ENCODE measurements at places on chromosomes 16 and 17.

GRCh38 chr16:580946-581498 lies 8.8 kb upstream of the RAB40C start:
- no peak for DNase-seq

DNA sequence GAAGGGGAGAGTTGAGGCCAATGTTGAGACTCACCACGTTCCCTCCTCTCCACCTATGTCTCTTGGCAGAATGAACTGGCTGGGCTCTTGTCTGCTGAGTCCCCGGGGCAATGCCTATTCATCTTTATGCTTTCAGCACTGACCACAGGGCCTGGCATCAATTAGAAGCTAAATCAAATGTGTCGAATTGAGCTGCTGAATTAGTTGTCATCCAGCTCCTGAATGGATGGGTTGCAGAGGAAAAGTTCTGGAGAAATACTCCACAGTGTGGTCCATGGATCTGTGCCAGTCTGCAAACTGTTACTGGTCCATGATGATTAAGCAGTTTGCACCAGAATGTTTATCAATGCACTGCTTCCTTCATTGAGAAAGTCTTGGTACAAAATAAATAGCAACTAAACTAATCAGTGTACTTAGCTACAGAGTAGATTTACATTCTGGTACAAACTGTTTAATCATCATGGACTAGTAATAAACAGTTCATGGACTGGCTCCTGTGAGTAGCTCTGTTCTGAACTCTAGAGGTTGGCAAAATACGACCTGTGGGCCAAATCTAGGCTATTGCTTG lies 4.6 kb downstream of the CNGB1 start:
- DNase-seq: no peak

DNA sequence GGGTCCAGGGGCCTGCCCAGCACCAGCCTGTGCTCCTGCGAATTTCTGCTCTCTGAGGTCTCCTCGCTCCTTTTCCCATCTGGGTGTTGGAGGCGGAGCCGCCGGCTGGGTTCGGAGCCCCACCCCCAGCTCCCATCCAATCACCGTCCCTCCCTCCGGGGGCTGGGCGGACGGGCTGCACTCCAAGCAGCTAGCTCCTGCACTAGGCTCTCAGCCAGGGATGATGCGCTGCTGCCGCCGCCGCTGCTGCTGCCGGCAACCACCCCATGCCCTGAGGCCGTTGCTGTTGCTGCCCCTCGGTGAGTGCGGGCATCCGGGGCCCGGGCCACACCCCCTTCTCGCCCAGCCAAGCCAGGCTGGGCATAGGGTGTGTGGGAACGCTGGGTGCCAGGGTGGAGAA lies at the start of gene NRN1L:
Gene NRN1L (plus strand): TSS at position 202 of the 400 bp plus-strand sequence. CDS start 19 bp downstream, at position 221.
- peak; percentile 64 for DNase-seq

DNA sequence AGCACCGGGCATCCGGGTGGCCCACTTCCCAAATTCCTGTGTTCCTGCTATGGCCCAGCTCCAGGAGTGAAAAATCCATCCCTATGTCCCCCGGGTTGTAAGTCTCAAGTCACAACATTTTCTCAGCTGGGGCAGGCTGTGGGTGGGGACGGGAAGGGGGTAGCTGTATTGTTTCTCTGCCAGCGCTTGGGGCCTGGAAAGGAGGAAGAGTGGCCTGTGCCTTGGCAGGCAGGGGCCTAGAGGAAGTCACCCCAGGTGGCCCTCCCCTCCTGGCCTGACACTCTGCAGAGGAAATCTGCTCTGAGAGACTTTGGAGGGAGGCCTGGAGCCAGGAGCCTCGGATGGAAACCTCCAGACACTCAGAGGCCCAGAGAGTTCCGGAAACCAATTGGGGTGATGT lies 10.6 kb upstream of the SCN4A start:
- no peak for DNase-seq

GRCh38 chr17:20202141-20202621 lies 193.0 kb downstream of the SPECC1 start:
- DNase-seq: no peak

- DNase-seq: no peak
Observed at GRCh38 chr17:46940692-46941404, 17.9 kb downstream of the GOSR2 start.

DNA sequence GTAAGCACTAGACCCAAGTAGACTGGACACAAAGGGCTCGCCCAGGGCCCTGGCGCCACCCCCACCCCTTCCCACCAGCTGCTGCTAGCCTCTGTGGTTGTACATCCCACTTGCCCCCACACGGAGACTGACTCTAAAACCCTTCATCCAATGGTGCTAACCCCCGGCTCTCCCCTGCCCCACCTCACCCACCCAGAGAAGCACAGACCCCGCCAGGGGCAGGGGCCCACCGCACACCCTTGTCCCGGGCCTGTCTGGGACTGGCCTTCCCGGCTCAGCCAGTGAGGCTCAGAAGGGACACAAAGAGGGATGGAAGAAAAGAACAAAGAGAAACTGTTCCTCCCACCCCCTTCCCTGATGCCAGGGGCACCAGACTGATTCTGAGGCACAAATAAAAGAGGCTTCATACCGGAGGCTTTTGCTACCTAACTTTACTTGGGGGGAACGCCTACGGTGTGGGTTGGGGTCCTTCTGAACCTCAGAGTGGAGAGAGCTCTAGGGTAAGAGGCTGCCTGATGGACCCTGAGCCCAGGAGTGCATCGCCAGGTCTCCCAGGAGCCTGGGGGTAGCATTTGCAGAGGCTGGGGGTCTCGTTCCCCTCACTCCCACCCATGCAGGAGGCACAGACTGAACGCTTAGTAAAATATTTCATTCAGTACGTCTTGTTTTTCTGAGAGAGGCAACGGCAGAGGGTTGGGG lies 8.2 kb downstream of the CORO6 start:
- no peak for DNase-seq

DNA sequence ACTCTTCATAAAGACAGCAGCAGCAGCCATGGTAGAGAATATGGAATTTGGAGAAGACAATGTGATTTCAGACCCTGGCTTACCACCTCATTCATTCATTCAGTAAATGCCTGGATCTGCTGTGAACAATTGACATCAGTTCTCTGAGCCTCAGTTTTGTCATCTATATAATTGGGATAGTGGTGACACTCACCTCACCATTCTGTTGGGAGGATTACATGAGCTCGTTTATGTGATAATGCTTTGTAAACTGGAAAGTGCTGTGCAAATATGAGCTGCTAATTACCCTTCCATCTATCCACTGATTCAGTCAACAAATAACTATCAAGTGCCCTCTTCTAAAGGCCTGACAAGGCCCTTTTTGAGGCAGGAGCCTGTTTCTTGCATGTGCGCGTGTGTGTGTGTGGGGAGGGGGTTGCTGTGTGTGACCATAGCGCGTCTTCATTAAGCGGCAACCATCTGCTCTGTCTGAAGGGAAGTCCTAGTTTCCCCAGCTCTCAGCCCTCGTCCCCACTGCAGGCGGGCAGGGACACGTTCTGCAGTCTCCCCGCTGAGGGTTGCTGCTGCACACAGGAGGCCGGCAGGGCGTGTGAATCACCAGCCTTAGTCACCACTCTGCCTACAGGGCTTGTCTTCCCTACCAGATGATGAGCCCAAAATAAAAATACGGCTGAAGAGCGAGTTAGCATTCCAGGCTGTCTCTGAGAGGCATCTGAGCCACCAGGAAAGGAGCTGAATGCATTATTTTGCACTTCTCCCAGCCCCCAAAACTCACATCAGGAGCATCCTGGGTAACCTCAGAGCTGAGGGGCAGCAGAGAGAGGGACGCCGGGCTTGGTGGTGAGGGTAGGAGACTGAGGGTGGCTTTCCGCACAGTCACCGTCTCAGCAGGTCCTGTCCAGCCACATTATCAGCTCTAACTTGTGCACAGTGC lies 19.9 kb downstream of the ARL4D start:
- DNase-seq: no peak

DNA sequence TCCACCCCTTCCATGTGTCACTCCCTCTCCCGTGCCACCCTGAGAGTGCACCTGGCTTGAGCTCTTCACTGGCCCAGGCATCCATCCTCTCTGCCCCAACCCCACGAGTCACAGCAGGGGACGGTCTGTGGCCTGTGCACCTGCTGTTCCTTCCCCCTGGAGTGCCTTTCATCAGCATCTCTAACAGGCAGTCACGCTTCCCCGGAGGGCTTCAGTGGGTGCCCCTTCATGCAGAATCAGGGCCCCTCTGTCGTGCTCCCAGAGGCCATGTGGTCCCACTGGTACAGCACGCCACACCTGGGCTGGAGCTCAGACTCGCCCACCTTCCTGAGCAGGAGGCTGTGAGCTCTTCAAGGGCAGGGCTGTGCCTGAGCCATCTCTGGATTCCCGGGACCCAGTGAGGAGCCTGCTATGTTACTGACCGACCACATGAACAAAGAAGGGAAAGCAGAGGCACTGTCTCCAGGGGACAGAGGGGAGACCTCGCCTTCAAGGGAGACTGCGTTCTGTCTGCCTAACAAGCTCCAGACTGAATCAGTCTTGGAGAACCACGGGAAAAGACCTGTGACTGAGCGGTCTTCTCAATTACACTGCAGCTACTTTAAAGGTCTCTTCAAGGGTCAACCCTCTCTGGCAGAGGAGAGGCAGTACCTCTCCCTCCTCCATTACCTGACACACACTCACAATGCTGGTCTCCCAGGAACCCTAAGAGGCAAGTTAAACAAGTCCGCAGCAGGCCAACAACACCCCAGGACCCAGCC lies 78.8 kb upstream of the DOC2B start:
- no peak for DNase-seq

DNA sequence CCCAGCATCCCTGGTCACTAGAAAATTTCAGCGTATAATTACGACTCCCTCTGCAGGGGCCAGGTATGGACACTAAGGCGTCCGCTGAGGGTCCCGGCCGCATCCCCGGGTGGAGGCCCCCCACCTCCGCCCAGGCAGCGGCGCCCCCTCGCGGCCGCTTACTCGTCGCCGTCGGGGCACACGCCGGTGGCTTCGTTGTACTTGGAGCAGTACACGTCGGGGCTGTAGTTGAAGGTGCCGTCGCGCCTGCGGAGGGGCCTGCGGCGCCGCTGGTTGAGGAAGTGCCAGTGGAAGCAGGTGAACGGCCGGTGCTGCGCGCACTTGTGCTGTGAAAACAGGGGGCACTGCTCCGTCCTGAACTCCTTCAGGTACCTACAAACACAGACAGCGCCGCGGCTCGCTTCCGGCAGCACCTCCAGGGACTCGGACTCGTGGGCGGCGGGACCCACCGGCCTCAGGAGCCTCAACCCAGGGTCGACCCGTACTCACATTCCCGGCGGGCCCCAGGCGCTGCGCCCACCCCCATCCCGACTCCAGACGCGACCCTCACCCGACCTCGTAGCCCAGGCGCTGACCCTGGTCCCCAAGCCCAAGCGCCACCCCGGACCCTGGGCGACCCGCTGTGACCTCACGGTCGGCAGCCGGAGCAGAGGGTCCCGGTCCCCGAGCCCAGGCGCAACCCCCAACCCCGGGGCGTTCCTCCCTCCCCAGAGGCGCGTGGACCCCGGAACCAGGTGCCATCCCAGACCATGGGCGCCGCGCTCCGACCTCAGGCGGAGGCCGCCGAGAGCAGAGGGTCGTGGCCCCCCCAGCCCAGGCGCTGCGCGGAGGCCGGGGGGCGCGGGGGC lies 596 bp downstream of the UNKL start:
- DNase-seq: no peak

GRCh38 chr17:71057448-71057847 lies 888.1 kb downstream of the KCNJ2 start:
- DNase-seq: no peak

DNA sequence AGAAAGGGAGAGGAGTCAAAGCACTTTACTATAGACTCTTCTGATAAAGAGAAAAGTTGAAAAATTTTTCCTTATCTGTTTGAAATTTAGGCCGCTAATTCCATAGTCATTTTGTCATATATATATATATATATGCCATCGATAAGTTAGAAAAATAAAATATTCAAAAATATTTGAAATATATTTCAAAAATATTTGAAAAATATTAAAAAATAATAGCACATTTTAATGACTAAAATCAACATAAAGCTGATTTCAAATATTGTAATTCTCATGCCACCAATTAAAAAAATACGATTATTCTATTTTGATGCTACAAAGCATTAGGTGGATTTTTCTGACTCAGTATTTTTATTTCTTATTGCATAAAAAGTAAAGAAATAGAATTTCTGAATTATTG lies 87.1 kb downstream of the KIF2B start:
- DNase-seq: no peak

- no peak for DNase-seq
Observed at GRCh38 chr17:20206068-20206467, 196.9 kb downstream of the SPECC1 start.

GRCh38 chr17:43809121-43809520 lies 23.8 kb downstream of the MPP3 start:
- no peak for DNase-seq

- DNase-seq: no peak
Observed at GRCh38 chr16:19709381-19710136, 8.5 kb downstream of the KNOP1 start.

GRCh38 chr17:28827672-28828071 lies 14.9 kb downstream of the FAM222B start:
- DNase-seq: no peak

DNA sequence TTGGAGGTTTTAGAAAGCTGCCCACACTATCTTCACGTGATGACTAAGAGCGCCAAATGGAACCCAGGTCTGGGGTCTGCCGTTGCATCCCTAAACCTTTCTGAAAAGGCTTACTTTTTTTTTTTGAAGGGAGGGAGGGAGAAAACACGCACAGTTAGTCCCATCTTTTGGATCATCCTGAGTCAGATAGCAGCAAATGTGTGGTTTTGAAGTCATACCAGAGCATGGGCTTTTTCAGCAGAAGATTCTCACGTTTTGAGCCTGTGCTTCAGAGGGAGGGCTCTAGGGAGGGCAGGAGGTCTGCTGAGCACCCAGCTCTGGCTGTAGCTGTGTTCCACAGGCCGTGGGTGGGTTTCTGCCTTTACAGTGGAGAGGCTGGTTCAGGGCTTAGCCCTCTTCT lies 194.7 kb downstream of the SNX29 start:
- no peak for DNase-seq

- no peak for DNase-seq
Observed at GRCh38 chr17:77466140-77466539, 325.4 kb downstream of the SEC14L1 start.

- DNase-seq: no peak
Observed at GRCh38 chr17:38905375-38905774, 20.0 kb upstream of the LASP1NB start.

DNA sequence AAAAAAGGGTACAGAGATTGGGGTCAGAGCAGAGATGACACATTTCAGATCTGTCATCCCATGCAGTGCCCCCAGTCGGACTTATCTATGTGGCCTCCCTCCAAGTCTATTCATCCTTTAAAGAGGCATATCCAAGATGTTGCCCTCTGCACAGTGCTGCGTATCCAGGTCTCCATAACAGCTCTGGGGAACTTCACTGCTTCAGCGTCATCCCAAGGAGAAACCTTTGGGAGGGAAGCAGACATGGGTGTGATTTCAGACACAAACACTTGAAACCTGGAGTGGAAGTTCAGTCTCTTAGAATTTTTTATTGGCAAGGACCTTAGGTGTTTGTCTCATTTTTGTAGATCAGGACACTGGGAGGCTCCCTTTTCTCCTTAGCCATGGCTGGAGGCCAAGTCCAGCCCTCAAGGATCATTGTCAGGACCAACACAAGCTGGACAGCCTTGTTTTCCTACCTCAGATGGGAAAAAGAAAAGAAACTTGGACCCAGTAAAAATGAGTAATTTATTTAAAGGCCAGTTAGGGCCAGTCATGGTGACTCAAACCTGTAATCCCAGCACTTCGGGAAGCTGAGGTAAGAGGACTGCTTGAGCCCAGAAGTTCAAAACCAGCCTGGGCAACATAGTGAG lies 23.9 kb upstream of the NLK start:
- DNase-seq: no peak

GRCh38 chr16:677316-678190 lies 2.1 kb downstream of the RHBDL1 start:
- DNase-seq: no peak
